ENCODE measurements at places on chromosomes 11 and 22.

DNA sequence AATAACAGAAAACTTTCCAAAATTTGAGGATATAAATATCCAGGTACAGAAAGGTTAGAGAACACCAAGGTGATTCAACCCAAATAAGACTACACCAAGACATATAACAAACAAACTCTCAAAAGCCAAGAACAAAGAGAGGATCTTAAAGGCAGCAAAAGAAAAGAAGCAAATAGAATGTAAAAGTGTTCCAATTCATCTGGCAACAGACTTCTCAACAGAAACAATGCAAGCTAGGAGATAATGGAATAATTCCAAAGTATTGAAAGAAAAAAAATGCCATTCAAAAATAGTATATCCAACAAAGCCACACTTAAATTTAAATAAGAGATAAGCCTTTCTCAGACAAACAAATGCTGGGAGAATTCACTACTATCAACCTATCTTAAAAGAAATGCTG is 153.0 kb upstream of the FAT3 start:
- no peak for DNase-seq

GRCh38 chr11:61120706-61121191 is 18.5 kb downstream of the CD5 start:
- no peak for DNase-seq

GRCh38 chr11:18527512-18527911 is 770 bp upstream of the TSG101 start:
- no peak for DNase-seq

DNA sequence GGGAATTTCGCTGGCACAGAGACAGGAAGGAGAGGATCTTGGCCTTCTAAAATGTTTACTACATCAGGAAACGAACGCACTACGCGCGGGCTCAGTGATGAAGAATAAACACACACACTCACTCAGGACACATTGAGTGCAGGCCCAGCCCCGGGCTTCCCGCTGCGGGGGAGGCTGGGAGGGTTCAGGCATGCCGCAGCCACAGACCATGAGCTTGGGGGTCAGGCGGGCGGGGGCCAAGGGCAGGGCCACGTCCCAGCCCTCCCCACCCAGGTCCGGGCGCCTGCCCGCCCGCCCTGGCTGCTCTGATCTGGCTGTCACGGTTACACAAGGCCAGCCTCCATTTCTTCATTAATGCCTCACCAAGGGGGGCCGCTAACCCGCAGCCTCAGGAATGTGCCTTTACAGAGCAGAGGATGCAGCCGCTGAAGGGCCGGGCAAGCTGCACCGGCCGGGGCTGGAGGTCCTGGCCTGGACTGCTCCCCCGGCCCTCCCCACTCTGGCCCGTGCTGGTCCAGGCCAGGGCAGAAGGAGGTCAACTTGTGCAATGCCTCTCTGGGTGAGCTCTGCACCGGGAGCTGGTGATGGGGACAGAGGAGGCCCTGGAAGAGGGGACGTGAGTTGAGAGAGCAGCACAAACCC is 41.7 kb downstream of the IGF2 start:
- no peak for DNase-seq

- no peak for DNase-seq
Observed at GRCh38 chr22:42243802-42244060, 26.7 kb downstream of the TCF20 start.

DNA sequence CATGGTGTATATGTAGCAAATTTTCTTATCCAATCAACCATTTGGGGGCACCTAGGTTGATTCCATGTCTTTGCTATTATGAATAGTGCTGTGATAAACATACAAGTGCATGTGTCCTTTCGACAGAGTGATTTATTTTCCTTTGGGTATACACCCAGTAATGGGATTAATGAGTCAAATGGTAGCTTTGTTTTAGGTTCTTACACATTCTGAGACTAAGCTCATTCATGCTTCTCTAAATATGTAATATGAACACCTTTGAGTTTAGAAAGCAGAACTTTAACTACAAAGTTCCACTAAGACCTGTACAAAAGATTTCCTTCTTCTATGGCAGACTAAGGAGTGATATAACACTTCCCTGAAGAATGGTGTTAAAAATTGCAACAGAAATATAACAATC is 627.0 kb downstream of the KCNA4 start:
- DNase-seq: no peak

- DNase-seq: peak; percentile 47
Observed at GRCh38 chr22:40512426-40513136, 123.9 kb downstream of the MRTFA start.

DNA sequence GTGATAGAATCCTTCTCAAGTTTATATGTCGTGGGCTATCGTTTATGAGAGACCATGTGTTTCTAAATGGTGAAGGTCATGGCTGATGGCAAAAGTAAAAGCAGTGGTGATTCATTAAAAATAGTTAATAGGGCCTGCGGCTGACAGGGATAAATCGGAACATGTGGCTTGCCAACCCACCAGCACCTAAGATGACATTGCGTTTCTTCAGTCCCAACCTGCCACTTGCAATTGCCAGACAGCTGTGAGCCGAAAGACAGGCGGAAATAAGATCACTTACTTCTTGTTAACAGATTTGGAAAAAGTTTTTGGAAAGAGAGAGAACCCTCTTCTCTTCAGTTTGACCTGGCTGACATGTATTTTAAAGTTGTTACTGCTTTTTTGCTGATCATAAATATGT is 131.5 kb upstream of the MPPED2 start:
- DNase-seq: no peak

DNA sequence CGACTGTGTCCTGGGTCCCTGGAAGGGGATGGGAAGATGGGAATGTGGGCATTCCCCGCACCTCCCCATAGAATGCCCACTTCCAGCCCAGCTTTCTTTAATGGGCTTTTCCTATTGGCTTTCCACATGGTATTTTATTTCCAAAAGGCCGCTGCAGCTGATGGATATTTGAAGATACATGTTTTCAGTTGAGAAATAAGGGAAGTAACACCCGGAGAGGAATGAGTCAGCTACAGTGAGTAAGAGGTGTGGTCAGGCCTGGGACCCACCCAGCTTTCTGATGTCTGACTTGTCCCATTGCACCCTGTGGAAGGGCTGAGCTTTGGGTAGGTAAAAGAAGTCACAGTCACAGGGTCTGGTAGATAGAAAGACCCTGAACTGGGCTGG is 476.9 kb downstream of the MIAT start:
- DNase-seq: peak; percentile 12

- no peak for DNase-seq
Observed at GRCh38 chr11:63007920-63008319, 7.7 kb downstream of the SLC22A8 start.

DNA sequence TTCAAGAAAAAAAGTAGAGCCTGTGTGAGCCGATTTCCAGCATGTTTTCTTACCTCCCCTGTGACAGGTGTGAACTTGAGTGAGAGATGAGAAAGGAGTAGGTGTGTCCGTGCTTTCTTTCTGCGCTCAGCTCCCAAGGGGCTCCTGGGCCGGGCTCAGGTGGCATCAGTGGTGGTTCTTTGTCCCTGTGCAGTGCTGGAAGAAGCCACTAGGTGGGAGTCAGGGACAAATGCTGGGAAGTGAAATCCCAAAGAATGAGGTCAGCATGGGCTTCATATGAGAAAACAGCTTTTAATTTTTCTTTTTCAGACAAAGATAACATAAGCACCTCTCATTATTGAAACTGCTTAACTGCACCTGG is 57.8 kb downstream of the PPFIBP2 start:
- DNase-seq: peak; percentile 63

- no peak for DNase-seq
Observed at GRCh38 chr11:121445071-121445768, 6.9 kb upstream of the SORL1 start.

- DNase-seq: no peak
Observed at GRCh38 chr22:44676441-44677352, 25.3 kb upstream of the PRR5 start.

DNA sequence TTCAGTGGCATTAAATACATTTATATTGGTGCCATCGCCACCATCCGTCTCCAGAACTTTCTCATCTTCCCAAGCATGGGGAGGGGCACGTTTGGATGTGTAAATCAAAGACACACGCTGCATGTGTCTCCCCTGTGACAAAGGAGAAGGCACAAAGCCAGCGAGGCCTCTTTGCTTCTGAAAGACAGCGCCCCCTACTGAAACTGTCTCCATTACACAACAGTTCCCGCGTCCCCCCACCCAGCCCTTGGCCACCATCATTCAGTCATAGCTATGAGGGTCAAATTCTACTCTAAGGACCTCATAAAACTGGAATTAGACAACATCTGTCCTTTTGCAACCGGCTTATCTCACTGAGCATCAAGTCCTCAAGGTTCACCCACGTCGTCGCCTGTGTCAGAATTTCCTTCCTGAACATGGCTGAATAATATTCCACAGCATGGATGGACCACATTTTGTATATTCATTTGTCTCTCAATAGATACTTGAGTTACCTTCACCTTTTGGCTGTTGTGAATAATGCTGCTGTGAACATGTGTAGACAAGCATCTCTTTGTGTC is 64.8 kb downstream of the IGF2 start:
- DNase-seq: no peak

Measured in gastrocnemius medialis (tissue), 4 donors.